ENCODE measurements at places on chromosomes 5 and 9.

GRCh38 chr9:74431467-74431866, 65.7 kb upstream of the RORB start:
- DNase-seq, result no peak

GRCh38 chr5:90885180-90885868, 326.7 kb downstream of the ADGRV1 start:
- DNase-seq, result no peak

GRCh38 chr9:93071464-93071863, 13.0 kb downstream of the SUSD3 start:
- peak; percentile 40 for DNase-seq

DNA sequence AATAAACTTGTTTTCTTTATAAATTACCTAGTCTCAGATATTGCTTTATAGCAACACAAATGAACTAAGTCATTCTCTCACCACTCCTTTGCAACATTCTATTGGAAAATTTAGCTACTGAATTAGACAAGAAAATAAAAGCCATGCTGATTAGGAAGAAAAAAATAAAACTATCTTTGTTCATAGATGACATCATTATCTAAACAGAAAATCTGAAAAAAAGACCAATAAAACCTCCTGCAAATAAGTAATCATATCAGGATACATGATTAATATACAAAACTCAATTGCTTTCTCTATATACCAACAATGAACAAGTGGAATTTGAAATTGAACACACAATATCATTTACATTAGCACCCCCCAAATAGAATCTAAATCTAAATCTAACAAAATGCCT, 455.3 kb upstream of the KIF2A start:
- no peak for DNase-seq

- no peak for DNase-seq
Observed at GRCh38 chr5:138504799-138505198, 38.2 kb downstream of the ETF1 start.

- DNase-seq, result peak; percentile 47
Observed at GRCh38 chr9:91421971-91422757, 1.5 kb downstream of the NFIL3 start.

DNA sequence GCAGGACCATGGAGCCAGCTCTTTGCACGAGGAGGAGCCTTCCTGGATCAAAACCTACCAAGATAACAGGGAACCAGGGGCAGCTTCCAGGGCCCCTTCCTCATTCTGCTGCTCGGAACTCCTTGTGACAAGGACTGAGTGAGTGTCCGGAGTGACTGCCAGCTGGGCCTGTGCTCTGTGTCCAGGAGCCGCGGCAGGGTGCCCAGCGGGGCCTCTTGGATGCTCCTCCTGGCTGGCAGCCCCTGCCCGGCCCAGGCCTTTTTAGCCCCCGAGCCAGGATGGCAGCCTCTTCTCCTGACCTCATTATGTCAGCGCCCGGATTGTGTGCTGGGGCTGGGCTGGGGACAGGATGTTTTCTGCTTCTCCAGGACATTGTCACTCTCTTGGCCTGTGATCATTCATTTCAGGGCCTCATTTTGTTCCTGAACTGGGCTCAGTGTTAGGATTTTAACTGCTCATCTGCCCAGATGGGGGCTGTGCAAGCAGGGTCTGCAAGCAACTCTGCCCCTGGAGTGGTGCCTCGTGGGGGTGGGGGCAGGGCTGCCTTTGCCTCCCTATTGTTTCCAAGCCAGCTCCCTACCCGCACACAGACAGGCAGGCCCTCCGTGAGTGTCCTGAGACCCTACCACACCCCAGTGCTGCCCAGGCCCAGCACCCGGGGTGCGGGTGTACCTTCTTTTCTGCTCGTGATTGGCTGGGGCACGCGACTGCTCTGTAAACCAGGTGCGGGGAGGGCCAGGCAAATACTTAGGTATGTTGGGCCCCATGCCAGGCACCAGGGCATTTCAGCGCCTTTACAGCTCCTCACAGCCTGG, 161.6 kb downstream of the COL23A1 start:
- no peak for DNase-seq

DNA sequence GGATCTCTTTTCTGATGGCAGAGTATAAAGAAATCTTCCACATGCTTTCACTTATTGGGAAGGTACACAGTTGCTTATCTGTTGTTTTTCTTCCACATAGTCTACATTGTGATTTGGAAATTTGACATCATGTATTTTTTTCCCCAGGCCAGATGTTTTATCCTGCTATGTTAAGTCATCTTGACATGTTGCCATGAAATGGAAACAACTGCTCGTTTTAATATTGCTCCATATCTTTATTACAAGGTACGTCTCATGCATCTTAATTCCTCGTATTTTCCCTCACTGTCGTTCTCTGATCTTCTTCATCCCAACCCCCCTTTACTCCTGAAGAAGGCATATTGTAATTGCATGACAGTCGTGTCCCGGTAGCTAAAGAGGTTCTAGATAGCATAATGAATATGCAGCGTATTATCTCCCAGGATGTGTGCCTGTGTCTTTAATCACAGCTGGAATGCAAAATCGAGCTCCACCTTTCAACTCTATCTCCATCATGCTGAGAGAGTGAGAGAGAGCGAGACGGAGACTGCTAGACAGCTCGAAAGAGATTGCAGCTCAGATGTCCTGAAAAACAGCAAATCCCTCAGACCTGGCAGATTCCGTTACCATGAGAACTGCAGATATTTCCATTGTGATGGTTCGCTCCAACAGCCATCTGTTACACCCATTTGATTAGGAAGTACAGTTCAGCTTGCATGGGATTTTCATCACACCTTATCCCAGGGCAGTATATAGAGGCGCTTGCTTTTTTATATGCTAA, 281.7 kb downstream of the TMEM38B start:
- DNase-seq, result no peak

DNA sequence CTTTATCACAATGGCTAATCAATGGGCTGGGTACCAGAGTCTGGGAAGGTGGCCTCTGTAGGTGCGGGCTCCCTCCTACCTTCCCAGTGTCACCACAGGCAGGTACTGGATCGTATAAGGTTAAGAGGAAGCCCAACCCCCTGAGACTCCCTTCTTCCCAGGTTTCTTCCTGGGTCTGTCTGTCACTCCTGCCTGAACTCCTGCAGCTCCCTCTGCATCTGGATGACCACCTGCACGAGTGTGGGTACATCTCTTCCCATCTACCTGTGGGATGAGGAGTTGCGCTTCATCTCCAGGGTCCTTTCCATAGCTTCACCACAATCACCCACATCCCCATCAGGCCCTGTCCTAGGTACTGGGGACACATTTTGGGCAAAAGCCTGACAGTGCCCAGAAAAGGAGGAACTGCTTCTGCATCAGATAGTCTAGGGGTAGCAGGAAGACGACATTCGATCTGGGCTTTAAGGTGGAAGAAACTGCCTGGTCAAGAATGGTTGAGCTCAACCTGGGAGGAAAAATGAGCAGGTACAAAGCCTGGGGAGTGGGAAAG, 112.2 kb upstream of the ALDH1B1 start:
- no peak for DNase-seq

DNA sequence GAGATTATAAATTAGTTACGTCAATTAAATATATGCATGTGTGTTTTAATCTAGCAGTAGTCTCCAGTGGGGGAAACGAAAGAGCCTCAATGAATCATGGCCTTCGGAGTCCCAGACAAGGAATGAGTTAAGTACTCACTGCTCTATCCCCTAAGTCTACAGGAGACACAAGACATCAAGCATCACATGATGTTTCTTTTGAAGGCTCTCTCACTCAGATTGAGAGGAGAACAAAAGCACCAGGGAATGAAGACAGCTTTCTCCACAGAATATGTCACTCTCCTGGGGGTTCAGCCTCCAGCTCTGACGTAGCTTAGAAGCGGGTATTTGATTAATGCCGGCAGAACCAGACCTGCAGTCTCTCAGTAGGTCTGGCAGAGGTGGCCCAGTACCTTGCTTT, 381.4 kb downstream of the ACTL7B start:
- no peak for DNase-seq

DNA sequence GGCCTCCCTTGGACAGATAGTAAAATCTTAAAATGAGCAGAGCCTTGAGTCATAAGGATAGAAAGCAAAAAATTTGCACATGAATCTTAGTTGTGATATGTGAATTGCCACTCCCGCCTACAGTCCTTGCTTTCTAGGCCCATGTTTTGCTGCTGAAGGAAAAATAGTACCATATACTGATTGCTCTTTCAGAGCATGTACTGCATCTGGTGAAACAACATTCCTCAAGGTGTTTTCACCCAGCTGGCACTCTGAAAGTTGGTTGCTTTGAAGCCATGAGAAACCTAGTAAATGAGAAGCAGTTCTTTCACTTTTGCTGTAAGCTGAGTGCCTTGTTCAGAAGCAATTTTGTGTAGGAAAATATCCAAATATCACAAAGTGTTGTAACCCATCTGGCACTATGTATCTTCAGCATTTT, 10.3 kb downstream of the CDC37L1 start:
- DNase-seq, result no peak

GRCh38 chr5:122339591-122339990, 27.6 kb downstream of the SNCAIP start:
- no peak for DNase-seq

- DNase-seq, result peak; percentile 63
Observed at GRCh38 chr5:169695919-169696490, 58.9 kb downstream of the DOCK2 start.

DNA sequence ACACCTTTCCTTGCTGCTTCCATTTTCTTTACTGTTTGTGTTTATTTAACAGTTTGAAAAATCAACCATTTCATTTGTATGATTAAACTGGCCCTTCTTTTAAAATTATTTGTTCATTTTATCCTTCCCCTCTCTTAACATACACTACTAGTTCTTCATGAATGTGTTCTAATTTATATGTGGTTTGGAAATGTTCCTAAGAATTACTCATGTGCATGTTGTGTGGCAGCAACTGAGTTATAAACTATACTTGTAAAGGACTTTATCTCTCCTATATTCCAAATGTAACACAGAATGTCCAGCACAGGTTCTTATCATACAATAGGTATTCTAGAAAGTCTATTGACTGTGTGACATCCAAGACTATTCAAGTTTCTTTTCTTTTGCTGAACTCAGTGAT, 358.2 kb upstream of the MEF2C start:
- no peak for DNase-seq

GRCh38 chr9:11915699-11916098, 777.5 kb upstream of the TYRP1 start:
- DNase-seq, result no peak

DNA sequence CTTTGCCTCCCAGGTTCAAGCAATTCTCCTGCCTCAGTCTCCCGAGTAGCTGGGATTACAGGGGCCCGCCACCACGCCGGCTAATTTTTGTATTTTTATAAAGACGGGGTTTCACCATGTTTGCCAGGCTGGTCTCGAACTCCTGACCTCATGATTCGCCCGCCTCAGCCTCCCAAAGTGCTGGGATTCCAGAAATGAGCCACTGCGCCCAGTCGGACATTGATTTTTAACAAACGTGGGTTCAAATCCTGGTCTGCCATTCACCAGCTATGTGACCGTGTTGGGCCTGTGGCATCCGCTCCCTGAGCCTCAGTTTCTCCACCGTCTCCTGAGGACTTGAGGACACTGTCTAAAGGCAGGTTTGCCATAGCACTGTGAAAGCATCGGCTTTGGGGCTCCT, 41.8 kb upstream of the NEK6 start:
- no peak for DNase-seq

GRCh38 chr5:15646371-15646770, 146.4 kb downstream of the FBXL7 start:
- no peak for DNase-seq

- DNase-seq, result no peak
Observed at GRCh38 chr9:114560956-114561355, 26.6 kb upstream of the ATP6V1G1 start.

GRCh38 chr5:113050721-113051382, 74.3 kb downstream of the DCP2 start:
- DNase-seq, result peak; percentile 83

DNA sequence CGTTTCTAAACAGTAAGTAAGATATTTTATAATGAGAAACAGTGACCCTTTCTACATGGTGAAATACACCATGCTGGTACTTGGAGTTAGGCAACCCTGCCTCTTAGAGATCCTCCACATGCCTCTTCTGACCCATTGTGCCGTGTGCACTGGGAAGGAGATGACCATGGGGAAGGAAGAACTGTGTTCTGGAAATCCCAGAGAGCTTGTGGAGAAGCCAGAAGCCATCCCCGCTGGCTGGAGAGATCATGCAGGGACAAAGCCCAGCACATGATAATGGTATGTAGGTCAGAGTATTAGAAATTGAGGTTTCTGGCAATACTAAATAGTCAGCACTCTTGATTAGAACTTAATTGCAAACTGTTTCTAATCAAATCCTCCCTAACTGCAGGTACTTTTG, 307.3 kb downstream of the FBXL7 start:
- no peak for DNase-seq

DNA sequence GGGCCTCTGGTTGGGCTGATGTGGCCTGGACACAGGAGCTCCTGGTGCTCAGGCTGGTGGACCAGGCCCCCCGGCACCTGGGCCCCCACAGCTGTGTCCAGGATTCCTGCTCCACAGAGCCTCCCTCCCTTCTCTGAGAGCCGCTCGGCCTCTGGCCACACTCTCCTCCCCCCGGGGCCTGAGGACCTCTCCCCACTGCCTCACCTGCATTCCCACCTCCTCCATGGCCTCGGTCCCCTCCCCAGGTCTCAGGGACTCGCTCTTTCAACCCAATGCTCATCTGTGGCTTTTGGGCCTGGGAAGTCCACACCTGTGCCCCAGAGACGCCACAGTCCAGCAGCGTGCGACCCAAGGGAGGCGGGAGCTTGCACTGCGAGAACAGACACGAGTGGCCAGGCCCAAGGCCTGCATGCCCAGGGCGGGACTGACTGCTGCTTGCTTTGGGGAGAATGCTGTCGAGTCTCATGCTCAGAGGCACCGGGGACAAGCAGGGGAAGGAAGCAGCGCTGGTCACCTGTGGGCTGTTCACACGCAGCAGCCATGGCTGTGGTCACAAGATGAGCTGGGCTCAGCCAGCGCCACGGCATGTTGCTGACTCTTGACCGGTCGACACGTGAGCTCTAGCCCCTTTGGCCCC, 14.6 kb downstream of the PAEP start:
- no peak for DNase-seq

DNA sequence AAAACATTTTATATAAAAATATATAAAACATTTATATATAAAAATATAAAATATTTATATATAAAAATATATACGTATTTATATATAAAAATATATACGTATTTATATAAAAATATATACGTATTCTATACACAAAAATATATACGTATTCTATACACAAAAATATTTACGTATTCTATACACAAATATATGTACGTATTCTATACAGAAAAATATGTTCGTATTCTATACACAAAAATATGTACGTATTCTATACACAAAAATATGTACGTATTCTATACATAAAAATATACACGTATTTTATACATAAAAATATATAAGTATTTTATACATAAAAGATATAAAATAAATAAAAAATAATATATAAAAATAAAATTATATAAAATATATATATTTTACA, 323.6 kb downstream of the HCN1 start:
- DNase-seq, result no peak

- DNase-seq, result no peak
Observed at GRCh38 chr9:31839273-31839672, 545.2 kb upstream of the ACO1 start.

GRCh38 chr5:1876660-1877064, 6.1 kb downstream of the IRX4 start:
- DNase-seq, result no peak
